ENCODE measurements at places on chromosomes 2 and 18.

- DNase-seq = no peak
Observed at GRCh38 chr18:69599377-69599776, 198.7 kb downstream of the DOK6 start.

DNA sequence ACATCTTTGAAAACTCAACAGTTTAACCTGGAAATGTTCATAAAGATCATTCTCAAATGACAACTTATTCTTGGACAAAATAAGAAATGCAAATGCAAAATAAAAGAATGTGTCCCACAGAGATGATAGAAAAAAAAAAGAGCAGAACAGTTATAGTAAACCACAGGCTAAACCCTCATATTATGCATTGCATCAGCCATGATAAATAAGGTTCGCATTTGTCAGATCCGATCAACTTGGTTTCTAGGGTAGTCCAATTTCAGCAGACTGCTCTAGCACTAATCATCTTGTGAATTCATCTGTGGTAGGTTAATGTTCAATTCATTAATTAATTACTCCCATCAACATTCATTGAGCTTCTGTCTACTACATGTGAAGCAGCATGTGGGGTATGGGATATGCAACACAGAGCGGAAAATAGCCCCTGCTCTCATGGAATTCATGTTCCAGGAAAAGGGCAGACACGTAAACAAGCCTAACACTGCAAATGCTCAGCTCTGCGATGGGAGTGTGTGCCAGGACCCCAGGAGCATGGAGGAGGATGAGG is 316.2 kb upstream of the REV1 start:
- no peak for DNase-seq

GRCh38 chr2:8285081-8285480 is 396.8 kb upstream of the ID2 start:
- DNase-seq = no peak

- DNase-seq = no peak
Observed at GRCh38 chr2:238593236-238593635, 166.5 kb downstream of the ASB1 start.

GRCh38 chr18:13726972-13727331 is 479 bp downstream of the RNMT start:
- peak; percentile 66 for DNase-seq

DNA sequence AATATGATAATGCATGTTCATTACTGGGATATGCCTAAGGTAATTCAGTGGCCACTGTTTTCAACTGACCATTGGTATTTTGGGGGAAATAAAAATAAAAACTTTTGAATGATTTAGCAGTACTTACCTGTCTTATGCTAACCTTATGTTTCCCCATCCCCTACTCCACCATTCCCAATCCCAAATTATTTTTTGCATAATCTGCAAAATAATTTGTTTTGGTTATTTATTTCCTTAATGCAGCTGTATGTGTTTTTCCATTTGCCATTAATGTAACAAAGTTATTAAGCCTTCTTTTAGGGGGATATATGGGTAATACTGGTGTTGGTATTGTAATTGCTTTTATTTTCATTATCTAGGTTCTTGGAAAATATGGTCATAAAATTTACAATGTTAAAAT is 213.9 kb upstream of the GULP1 start:
- no peak for DNase-seq

- no peak for DNase-seq
Observed at GRCh38 chr2:232789082-232789481, 12.7 kb upstream of the KCNJ13 start.

Data from urothelium cell line (cell line).